ENCODE measurements at places on chromosomes 6 and 20.

DNA sequence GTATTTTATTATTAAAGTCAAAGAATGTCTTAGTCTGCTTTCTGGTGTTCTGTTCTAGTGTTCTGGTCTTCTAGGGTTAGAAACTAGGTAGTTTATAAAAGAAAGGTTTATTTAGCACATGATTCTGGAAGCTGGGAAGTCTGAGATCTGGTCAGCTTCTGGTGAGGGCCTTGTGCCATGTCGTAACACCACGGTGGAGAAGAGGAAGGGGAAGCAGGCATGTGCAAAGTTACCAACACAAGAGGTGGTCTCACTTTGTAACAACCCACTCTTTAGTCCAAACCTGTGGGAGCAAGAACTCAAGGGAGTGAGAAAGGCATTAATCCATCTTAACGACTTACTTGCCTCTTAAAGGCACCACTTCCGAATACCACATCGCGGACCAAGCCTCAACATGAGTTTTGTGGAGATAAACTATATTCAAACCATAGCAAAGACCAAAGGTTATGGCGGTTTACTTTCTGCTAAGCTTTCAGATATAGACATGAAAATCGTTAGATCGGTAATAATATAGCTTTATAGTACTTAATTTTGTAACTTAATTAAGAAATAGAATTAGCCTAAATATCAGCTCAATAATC, 99.4 kb downstream of the NCOA3 start:
- no peaks in the 10 kb centered on the region for H3K27me3 ChIP-seq
- H3K27ac ChIP-seq, result no peak overlapping the region
- H3K4me1 ChIP-seq, result peaks cover 16% of the 10 kb centered on the region
- no peak overlapping the region for H3K4me3 ChIP-seq

- H3K4me1 ChIP-seq, result no peaks in the 10 kb centered on the region
- H3K4me3 ChIP-seq, result no peak overlapping the region
- H3K27ac ChIP-seq, result no peak overlapping the region
- H3K36me3 ChIP-seq, result no peaks in the 10 kb centered on the region
- DNase-seq, result no peak
- no peaks in the 10 kb centered on the region for H3K27me3 ChIP-seq
Observed at GRCh38 chr20:23857962-23858595, 21.5 kb downstream of the CST5 start.

GRCh38 chr6:40312213-40313015, 274.8 kb downstream of the LRFN2 start:
- no peaks in the 10 kb centered on the region for H3K27me3 ChIP-seq
- H3K27ac ChIP-seq, result no peak overlapping the region
- H3K4me1 ChIP-seq, result no peaks in the 10 kb centered on the region
- H3K36me3 ChIP-seq, result no peaks in the 10 kb centered on the region
- no peak for DNase-seq

- H3K4me3 ChIP-seq, result peak overlapping the region; percentile 40
- H3K27ac ChIP-seq, result peak overlapping the region; percentile 84
- H3K4me1 ChIP-seq, result peaks cover 44% of the 10 kb centered on the region
- no peaks in the 10 kb centered on the region for H3K27me3 ChIP-seq
- peak; percentile 88 for DNase-seq
Observed at GRCh38 chr6:31901415-31901952, 402 bp downstream of the ZBTB12 start.

- H3K4me1 ChIP-seq, result peaks cover 25% of the 10 kb centered on the region
- H3K27ac ChIP-seq, result peak overlapping the region; percentile 80
- no peaks in the 10 kb centered on the region for H3K27me3 ChIP-seq
- peak; percentile 82 for DNase-seq
- peak overlapping the region; percentile 38 for H3K4me3 ChIP-seq
- H3K36me3 ChIP-seq, result no peaks in the 10 kb centered on the region
Observed at GRCh38 chr20:62929051-62929538, 2.8 kb upstream of the DIDO1 start.

- H3K36me3 ChIP-seq, result no peaks in the 10 kb centered on the region
- H3K4me1 ChIP-seq, result no peaks in the 10 kb centered on the region
- no peaks in the 10 kb centered on the region for H3K27me3 ChIP-seq
- DNase-seq, result no peak
- H3K27ac ChIP-seq, result no peak overlapping the region
Observed at GRCh38 chr6:153941768-153942167, 97.3 kb upstream of the OPRM1 start.

GRCh38 chr6:129243377-129243776, 360.4 kb downstream of the LAMA2 start:
- H3K4me1 ChIP-seq, result no peaks in the 10 kb centered on the region
- no peak overlapping the region for H3K27ac ChIP-seq
- no peaks in the 10 kb centered on the region for H3K36me3 ChIP-seq

DNA sequence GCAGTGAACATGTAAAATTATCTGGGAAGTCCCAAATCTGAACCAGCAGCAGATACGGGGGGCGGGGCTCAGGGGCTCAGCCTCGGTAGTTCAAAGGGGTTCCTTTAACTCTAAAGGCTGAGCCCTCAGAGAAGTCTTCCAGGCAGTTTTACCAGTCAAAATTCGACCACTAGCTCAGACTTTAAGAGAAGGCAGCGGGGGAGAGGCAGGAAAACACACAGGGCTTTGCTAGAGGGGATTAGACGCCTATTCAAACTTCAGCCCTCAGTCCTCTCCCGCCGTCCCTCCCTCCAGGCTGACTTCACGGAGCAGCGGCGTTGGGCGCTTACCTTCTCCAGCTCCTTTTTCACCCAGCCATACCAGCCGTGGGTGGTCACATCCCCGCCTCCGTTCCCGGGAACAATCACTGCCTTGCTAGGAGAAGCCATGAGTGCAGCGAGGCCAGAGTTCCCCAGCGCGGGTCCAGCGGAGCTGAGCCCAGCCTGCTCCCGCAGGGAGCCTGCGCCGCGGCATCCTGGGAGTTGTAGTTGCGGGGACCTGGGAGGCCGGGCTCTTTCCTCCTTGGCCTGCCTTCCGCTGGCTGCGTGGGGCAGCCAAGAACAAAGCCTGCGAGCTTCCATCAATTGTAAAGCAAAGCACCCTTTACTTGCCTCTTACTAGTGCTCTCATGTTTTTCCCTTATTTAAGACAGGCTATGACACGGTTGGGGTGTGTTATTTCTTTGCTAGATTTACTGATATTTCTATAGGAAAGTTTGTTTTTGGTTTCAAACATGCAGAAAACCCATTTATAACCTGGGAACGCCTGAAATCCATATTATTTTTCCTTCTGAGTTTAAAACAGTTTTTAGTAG, at the start of gene RBBP9:
Gene RBBP9, minus strand, starts transcription at position 486 of the 853 bp plus-strand sequence. Its CDS starts 58 bp downstream, at position 428.
- peak; percentile 92 for DNase-seq
- peak within 1 kb of the TSS; percentile 39 for H3K27ac ChIP-seq
- no peaks in the 10 kb centered on the region for H3K36me3 ChIP-seq
- H3K4me1 ChIP-seq, result peaks cover 5% of the 10 kb centered on the region
- no peaks in the 10 kb centered on the region for H3K27me3 ChIP-seq

GRCh38 chr6:118594877-118595276, 46.8 kb downstream of the PLN start:
- no peak for DNase-seq
- H3K27me3 ChIP-seq, result no peaks in the 10 kb centered on the region
- no peak overlapping the region for H3K27ac ChIP-seq
- no peaks in the 10 kb centered on the region for H3K4me1 ChIP-seq
- H3K36me3 ChIP-seq, result no peaks in the 10 kb centered on the region

DNA sequence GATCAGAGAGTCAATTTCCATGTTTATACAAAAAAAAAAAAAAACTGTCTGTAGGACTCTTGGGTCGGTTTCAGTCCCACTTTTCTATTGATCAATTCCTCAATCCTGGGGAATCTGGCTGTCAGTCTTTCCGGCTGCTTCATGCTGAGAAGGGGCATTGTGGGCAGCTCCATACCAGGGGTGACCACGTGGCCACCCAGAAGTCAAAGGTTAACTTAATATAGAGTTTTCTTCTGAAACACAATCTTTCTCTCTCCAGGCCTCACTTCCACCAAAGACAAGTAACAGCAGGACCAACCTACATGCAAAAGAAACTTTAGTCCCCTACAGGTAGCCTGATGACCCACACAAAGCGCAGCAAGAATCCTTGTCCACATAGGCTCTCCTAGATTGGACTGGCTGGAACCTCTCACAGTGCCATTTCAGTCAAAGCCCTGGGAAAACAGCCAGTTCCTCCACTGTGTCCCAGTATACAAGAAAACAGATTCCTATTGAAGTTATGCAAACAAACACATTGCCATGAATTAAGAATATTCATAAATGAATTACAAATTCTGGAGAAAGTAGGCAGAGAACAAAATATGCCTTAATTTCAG, 18.5 kb upstream of the SERPINB9 start:
- H3K27me3 ChIP-seq, result no peaks in the 10 kb centered on the region
- H3K4me1 ChIP-seq, result no peaks in the 10 kb centered on the region
- no peak overlapping the region for H3K27ac ChIP-seq
- DNase-seq, result no peak
- H3K4me3 ChIP-seq, result no peak overlapping the region
- no peaks in the 10 kb centered on the region for H3K36me3 ChIP-seq

DNA sequence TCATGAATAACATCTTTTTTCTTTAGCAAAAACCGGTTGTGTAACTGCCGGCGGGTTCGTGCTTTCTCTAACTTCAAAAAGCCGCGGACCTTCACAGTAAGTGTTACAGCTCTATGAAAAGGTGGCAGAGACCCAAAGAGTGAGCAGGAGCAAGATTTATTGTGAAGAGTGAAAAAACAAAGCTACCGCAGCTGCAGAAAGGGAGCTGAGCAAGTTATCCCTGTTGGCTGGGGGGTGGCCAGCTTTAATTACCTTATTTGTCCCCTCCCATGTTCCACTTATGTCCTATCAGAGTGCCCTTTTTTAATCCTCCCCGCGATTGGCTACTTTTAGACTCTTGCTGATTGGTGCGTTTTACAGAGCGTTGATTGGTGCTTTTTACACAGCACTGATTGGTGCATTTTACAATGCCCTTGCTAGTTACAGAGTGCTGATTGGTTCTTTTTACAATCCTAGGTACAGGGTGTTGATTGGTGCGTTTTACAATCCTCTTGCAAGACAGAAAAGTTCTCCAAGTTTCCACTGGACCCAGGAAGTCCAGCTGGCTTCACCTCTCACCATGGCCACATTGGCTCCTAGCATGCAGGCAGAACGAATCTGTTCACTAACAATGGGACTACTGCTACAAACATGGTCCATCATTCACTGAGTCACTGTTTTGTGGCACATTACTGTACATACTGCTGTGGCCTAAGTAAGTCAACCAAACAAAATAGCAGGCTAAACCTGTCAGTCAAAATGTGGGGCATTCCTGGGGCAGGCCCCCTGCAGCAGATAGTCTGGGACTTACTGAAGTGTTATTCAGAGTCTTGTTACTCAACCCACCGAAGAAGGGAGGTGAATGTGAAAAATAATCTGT, 52.8 kb downstream of the MYLIP start:
- peaks cover 17% of the 10 kb centered on the region for H3K4me1 ChIP-seq
- H3K27me3 ChIP-seq, result no peaks in the 10 kb centered on the region
- peak overlapping the region; percentile 1 for H3K4me3 ChIP-seq
- H3K27ac ChIP-seq, result no peak overlapping the region
- DNase-seq, result no peak
- no peaks in the 10 kb centered on the region for H3K36me3 ChIP-seq

GRCh38 chr6:151289399-151290007, 49.7 kb downstream of the AKAP12 start:
- no peak overlapping the region for H3K4me3 ChIP-seq
- no peak overlapping the region for H3K27ac ChIP-seq
- H3K4me1 ChIP-seq, result peaks cover 16% of the 10 kb centered on the region
- H3K36me3 ChIP-seq, result no peaks in the 10 kb centered on the region
- DNase-seq, result no peak

- H3K4me3 ChIP-seq, result no peak overlapping the region
- no peak for DNase-seq
- peak overlapping the region; percentile 86 for H3K27ac ChIP-seq
- no peaks in the 10 kb centered on the region for H3K27me3 ChIP-seq
- H3K4me1 ChIP-seq, result peaks cover 87% of the 10 kb centered on the region
Observed at GRCh38 chr6:35048031-35048613, 93.0 kb downstream of the TCP11 start.

- H3K36me3 ChIP-seq, result no peaks in the 10 kb centered on the region
- H3K27ac ChIP-seq, result no peak overlapping the region
- no peak overlapping the region for H3K4me3 ChIP-seq
- DNase-seq, result no peak
Observed at GRCh38 chr6:78615430-78615904, 251.9 kb upstream of the IRAK1BP1 start.

DNA sequence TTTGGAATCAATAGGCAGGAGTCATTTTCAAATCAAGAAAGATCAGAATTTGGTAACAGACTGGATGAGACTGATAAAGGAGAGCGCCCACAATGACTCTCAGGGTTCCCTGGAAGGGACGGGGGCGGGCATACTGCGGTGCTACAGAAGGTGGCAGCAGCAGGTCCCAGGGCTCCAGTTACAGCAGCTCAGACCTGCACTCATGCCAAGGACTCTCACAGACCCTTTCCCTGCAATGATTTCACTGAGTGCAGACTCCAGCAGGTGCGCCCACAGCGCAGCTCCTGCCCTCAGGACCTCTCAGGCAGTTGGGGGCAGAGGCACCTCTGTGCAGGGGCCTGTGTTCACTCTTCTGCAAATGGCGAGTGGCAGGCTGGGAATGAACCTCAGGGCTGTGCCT, 359.8 kb downstream of the ZFAND3 start:
- no peaks in the 10 kb centered on the region for H3K27me3 ChIP-seq
- peak; percentile 15 for DNase-seq
- no peaks in the 10 kb centered on the region for H3K4me1 ChIP-seq
- no peak overlapping the region for H3K4me3 ChIP-seq

DNA sequence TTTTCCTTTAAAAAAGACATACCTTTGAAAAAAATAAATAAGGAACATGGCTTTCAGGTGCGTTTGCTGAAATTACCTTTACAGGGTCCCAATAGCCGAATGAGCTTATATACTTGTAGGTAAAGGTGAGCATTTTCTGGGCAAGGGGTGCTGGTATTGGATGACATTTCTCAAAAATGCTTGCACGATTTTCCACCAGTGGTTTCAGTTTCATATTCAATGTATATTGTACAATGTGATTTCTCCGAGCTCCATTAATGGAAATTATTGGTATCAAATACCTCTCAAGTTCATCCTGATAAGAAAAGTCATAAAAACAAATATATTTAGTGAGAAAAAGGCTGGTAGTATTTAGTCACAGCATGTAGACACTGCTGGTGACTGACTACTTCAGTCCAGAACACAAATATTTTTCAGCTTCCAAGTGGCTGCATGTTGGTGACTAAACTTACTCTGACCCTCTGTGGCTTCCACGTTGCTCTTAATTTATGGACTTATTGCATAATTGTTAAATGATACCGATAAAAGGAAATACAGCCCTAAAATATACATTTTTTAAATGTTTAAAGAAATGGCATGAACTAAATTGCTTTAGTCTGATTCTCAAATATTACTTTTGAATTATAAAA, 32.9 kb upstream of the ZBTB24 start:
- no peaks in the 10 kb centered on the region for H3K27me3 ChIP-seq
- H3K36me3 ChIP-seq, result no peaks in the 10 kb centered on the region
- H3K4me3 ChIP-seq, result peak overlapping the region; percentile 2
- H3K4me1 ChIP-seq, result no peaks in the 10 kb centered on the region
- no peak for DNase-seq
